Stimulated activated CD4-positive, alpha-beta T cell treated with anti-CD3 and anti-CD28 coated beads, Interleukin-4, amount 100 ng/mL, for 24 hours (primary cell): ENCODE measurements at places on chromosomes 11 and 22.

DNA sequence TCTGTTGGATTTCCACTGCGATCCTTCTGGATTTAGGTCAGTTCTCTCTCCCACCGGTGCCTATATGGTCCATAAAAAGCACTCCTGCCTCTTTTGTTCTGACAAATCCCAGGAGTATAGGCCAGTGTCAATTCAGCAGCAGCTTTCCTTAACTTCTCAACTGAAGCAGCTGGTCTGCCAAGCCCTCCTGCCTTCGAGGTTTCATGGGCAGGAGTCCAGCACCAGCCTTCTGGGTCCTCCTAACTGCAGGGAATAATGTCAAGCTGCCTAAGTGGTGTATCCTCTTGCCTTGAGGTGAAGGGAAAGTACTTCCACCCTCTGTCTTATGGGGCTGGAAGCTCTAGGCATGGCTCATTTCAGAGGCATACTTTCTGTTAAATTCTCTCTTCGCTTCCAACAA is 149.4 kb upstream of the NCAM1 start:
- no peak for DNase-seq

DNA sequence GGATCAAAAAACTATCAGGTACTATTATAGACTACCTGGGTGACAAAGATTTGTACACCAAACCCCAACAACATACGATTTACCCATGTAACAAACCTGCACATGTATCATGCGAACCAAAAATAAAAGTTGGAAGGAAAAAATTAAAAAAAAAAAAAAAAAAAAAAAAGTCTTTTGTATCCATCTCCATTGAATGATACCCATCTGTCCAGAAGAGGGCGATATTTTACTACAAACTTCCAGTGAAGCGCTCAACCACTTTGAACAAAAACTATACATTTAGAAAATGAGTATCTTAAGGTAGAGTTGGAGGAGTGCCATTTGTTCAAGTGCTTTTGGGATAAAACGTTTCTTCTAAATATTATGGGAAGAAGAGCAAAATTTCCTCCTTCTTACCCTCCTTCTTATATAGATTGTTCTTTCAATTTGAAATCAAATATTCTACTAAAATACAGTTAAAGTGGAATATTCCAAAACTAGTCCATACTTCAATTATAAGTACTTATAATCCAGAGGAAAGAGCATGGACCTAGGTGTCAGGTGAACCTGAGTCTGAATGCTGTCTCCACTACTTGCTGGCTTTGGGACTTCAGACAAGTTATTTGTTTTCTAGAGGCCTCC is 23.3 kb downstream of the ARL14EP start:
- no peak for DNase-seq

- DNase-seq = no peak
These were observed 29.8 kb downstream of the ARHGAP42 start for GRCh38 chr11:100716838-100717237.

DNA sequence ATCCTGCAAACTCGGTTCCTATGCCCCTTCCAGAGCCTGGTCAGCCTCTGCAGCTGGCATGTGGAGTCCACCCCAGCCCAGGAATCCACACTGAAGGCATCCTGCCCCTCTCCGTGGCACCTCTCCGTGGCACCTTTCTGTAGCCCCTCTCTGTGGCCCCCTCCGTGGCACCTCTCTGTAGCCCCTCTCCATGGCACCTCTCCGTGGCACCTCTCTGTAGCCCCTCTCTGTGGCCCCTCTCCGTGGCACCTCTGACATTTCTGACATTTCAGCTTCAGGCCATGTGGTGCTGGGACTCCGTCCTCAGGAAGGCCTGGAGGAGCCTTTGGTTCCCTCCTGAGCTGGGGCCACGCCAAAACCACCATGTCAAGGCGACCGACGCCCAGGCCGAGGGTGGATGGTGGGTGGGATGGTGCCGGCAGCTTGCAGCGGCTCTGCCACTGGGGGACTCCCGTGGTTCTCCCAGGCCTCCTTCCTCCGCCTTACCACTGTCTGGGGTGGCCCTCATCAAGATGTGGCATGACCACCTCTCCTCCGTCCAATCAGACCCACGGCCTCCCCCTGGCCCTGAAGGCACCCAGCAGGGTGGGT is 1518.5 kb downstream of the BRD1 start:
- no peak for DNase-seq

GRCh38 chr22:30033137-30033536 is 47.1 kb upstream of the HORMAD2 start:
- DNase-seq = no peak
